ENCODE measurements at places on chromosomes 5 and 9.

DNA sequence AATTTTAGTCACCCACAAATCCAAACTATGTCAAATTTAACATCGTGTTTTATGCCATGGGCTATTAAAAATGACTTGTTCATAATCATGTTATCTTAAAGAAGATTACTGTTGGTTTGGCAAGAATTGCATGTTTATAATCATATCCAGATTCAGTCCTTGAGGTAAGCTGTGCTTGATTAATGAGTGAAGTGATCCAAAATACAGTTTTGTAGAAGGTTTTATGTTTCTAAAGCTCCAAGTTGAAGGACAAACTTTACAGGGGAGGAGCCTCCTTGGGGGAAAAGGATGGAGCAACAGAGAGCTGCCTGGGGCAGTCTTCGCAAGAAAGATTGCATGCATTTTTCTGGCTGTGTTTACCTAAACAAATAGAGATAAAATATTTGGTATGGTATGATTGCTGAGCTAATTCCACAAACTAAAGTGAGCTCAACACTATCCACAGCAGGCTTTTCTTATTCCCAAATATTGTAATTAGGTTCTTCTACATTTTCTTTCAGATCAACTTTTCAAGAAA lies 189.5 kb upstream of the TYRP1 start:
- no peak for DNase-seq

DNA sequence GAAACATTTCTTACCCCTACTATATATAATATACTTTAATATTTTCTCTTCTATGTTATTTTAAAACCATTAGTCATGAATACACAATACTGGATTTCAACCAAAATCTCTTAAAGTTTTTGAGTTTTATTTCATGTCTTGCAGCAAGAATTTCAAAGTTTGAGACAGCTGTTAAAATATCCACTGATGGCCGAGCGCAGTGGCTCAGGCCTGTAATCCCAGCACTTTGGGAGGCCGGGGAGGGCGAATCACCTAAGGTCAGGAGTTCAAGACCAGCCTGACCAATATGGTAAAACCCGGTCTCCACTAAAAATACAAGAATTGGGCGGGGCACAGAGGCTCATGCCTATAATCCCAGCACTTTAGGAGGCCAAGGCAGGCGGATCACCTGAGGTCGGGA lies 59.7 kb upstream of the DAPK1 start:
- DNase-seq = no peak

DNA sequence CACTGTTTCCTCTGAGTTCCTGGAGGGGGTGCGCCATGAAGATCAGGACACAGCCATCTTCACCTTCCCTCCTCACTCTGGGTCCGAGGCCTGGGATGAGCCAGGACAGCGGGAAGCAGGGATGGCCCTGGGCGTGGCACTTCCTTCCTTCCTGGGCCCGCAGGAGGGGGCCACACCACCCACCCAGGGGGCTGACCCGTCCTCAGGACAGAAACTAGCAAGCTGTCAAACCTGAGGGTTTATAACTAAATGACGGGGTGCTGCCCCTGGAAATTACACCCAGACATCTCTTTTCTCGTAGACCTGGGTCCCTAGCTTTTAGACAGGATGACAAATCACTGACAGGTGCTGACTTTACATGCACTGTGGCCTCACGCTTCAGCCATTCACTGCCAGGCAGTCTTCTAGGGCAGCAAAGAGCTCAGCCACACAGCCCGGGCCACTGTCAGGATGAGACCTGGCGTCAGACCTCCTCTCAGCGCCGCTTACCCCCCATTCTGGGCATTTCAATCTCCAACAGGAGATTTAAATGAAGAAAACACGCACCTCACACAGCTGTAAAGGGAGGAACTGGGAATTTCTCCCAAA lies 8.1 kb downstream of the FCN2 start:
- DNase-seq = no peak

DNA sequence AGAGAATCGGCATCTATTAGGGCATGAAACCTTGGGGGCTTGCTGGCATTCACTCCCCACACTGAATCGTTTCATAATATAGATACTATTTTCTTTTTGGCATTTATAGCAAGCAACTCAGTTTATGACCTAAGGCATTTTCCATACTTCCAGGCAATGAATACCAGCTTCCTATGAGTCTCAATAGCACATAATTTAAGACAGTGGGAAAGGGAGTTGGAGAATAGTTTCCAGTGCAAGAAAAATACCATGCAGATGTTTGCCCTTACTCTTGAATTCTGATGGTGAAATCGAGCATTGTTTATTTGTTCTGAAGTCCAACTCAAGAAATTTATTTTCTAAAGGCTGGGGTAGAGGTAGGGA lies 175.8 kb upstream of the KLF9 start:
- no peak for DNase-seq

GRCh38 chr5:10194083-10194482 lies 55.6 kb downstream of the ATPSCKMT start:
- DNase-seq = no peak

GRCh38 chr9:20087481-20087880 lies 298.6 kb upstream of the SLC24A2 start:
- no peak for DNase-seq

Data from right atrium auricular region (tissue), 2 donors.